Stimulated activated CD4-positive, alpha-beta T cell treated with anti-CD3 and anti-CD28 coated beads, Interleukin-1b, Interleukin-23, amount 100 ng/mL, for 48 hours (primary cell): ENCODE measurements at places on chromosomes 11 and 22.

DNA sequence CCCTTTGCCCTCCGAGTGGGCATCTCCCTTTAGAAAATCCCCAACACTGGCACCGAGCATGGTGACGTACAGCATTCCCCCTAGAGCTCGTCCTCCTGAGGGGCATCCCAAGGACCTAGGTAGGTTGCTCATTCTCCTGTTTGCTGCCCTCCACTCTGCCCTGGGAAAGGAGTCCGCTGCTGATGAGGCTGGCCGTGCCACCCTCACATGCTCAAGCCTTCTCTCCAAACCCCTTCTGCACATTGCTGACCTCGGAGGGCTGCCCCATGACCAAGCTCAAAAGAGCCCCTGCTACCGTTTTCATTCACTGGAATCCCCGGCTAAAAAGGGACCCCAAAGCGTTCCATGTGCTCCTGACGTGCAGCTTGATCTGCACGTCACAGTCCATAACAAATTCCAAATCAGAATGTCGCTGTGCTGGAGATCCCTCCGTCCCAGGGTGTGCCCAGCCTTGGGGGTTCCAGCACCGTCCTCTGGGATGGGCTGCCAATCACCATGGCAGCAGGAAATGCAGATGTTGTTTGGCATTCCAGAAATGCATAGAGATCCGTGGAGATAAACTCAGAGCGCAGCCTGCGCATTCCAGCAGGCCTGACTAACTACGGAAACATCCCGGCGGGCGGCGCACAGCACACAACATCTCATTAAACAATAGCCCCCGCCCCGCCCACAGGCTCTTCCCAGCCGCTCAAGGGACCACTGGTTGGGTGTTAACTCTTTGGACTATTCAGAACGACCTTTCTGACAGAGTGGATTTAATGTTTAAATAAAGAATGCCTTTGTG lies 26.3 kb upstream of the GNB1L start:
- DNase-seq: no peak

DNA sequence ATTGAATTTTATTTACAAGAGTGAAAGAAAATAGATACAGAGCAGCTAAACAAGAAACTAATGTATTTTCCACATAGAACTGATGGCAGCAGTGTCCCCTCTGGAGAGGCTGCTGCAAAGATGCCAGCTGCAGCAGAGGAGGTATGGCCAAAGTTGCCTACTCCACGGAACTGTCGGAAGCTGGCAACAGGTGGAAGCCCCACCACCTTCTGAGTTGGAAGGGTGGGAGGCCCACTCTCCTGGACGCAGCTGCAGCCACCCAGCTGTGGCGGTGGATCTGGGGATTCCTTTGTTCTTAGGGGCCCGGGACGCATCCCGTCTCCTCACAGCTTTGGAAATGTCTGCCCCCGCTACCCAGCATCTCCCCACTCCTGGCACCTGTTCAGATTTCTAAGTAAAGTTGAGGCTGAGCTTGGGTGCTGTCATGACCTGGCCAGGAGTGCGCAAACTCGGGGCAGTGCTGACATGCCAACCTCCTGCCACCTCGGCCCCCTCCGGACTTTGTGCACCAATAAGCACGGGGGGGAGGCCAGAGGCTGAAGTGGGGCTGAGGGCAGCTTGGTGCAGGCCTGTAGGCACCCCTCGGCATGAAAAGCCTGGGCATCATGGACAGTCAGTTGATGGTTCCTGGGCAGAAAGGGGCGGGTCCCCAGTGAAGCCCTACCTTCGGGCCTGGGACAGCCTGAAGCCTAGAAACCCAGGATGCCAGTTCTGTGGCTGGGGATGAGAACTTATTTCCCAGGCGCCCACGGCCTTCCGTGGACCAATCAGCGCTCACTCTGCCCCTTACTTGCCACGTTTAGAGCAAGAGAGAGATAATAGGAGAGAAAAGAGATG lies 1071.4 kb downstream of the JRKL start:
- DNase-seq: no peak

DNA sequence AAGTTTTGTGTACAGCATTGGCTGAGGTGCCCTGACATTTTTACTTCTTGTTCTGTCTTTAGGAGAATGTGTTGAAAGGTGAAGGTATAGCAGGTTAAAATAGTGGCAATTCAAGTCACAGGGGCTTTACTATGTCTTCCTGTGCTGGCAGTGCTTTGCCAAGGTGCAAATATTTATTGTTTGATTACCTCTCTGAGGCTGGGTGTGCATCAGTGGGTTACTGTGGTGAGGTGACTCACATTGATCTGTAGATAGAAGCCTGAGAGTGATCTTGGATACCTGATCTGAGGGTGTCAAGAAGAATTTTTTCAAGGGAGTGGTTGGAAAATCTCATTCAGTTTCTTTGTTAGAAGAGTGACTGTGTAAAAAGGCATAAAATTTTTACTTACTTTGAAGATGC lies 90.0 kb downstream of the ARHGAP42 start:
- no peak for DNase-seq

- DNase-seq: peak; percentile 83
Measured at GRCh38 chr11:118911880-118912741, 13.6 kb downstream of the BCL9L start.

DNA sequence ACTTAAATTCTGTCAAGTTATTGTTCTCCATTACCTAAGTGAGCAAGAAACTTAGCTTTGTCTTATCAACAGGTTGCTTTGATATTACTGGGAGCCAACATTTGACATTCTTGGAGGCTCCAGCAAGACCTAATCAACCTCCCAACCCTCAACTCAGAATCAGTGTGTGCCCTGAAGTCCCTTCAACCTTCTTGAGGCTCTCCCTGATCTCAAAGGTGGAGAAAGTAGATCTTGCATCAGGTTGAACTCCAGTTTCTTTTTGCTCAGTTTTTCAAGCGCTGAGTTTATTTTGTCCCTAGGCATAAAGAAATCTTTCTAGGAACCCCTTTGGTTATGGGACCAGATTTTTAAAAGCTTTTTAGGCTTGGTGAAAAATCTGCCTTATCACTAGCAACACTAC lies 1.4 kb downstream of the FAM111A start:
- no peak for DNase-seq

GRCh38 chr11:121067962-121068647 lies 32.9 kb upstream of the TECTA start:
- DNase-seq: no peak

DNA sequence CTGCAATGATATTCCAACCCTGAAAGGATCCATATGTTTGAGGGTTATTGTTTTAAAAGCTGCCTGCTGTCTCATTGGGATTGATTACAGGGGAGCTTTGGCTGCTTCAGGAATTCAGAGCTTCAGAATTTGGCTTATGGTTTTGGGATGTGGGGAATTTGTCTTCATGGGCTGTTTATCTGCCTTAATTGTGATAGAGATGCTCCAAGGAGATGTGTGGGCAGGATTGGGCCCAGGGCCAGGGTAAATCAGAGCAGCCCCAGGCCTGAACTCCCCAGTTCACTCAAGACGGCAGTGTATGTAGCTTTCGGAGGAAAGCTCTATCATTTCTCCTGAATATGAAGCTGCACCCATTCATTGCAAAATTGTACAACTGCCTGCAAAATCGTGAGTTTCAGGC lies 88.5 kb downstream of the ALX4 start:
- DNase-seq: no peak

DNA sequence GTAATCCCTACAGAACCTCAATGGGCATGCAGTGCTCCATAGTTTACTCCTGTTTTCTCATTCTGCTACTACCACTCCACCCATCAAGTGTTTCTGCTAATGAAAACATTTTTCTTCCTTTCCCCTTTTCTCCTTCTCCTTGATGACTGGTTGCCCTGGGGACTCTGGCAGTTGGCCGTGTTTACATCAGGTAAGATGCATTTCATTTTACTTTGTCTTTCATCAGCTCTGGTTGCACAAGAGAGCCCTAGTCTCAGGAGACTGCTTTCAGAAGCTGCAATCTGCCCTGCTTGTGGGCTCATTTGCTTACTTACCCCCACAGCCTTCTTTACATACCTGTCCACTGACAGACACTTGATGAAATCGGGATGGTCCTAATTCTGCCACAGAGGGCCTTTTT lies 19.6 kb upstream of the LIMK2 start:
- no peak for DNase-seq

DNA sequence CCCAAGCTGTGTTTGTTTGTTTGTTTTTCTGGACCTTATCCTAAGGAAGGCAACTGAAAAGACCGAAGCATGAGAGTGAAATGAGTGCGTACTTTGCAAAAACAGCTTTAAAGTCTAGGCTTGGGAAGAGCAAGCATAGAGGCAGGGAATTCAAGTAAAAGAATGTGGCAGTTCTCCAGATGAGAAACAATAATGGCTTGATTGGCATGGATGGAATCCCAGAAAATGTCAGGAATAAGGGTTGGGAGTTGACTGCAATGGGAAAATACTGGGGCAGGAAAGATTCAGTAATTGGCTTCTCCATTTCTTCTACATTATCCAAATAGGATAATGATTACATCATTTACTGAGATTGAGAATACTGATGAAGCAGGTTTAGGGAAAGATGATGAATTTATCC lies 17.5 kb downstream of the SAAL1 start:
- no peak for DNase-seq

- no peak for DNase-seq
Measured at GRCh38 chr22:27066856-27067255, 409.5 kb downstream of the MIAT start.

- no peak for DNase-seq
Measured at GRCh38 chr22:30260276-30260675, 6.4 kb downstream of the OSM start.

DNA sequence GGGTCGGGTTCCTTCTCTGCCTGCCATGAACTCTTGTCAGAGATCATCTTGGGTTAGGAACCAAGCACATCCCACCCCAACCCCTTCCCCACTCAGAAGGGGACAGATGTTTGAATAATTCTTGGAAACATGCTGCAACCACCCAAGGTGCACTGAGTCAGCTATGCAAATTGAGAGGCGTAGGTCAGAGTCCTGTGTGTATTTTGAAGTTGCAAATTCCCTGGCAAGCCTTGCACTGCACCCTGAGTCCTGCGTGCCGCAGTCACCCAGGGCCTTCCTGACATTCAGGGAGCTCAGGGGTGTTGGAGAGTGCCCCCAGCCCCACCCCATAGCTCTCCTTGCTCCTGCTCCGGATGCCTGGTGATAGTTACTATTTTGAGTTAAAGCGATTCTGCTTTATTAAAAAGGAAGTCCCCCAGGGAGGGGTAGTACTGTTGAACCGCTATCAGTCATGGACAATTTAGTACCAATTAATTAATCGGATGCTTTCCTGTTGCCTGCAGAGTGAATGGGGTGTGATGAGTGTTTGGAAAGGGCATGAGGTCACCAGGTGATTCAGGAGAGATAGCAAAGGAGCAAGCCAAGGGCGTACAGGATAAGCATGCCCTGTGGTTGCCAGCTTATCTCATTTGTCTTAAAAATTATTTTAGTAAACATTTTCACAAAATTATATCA lies 123.7 kb downstream of the GRIK4 start:
- no peak for DNase-seq

GRCh38 chr11:114196997-114197703 lies 99.0 kb upstream of the NNMT start:
- DNase-seq: no peak

GRCh38 chr11:19842505-19842904 lies 129.9 kb downstream of the NAV2 start:
- DNase-seq: no peak

DNA sequence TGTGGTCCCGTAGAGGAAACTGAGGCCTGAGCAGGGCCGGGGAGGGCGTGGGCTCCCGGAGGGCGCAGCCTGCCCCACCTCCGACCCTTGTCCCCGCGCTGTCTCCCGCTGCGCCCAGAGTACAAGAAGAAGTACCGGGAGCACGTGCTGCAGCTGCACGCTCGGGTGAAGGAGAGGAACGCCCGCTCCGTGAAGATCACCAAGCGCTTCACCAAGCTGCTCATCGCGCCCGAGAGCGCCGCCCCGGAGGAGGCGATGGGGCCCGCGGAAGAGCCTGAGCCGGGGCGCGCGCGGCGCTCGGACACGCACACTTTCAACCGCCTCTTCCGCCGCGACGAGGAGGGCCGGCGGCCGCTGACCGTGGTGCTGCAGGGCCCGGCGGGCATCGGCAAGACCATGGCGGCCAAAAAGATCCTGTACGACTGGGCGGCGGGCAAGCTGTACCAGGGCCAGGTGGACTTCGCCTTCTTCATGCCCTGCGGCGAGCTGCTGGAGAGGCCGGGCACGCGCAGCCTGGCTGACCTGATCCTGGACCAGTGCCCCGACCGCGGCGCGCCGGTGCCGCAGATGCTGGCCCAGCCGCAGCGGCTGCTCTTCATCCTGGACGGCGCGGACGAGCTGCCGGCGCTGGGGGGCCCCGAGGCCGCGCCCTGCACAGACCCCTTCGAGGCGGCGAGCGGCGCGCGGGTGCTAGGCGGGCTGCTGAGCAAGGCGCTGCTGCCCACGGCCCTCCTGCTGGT lies 1.9 kb downstream of the NLRP6 start:
- peak; percentile 56 for DNase-seq

DNA sequence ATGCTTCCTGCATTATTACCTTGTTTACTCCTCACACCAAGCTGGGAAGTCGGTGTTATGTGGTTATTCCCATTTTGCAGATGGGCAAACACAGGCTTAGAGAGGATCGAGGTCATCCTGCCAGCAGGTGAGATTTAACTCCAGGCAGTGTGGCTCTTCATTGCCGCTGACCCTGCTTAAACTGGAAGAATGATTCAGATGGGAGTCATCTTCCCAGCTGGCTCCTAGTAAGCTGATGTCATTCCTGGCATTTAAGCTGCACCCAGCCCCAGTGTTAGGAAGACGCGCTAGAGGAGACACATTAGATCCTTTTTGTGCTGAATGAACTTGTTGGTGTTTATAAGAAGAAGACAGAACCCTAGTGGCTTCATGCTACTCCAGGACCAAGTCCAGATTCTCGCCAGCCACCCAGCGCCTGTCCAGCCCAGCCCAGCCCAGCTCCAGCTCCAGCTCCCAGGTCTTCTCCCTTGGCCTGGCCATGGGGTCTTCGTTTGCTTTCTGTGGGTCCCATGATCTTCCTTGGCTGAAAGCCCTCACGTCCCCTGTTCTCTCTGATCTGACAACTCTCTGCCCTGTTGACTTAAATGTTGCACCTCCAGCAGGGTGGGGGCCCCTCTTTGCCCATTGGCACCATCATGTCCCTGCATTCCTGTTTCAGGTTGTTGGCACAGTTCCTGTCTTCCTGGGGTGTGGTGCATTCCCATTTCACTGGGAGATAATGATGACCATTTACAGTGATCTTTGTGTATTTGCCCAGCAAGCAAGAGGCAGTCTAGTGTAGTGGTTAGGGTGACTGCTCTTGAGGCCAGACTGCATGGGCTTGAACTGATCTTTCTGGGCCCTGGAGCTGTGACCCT lies 13.6 kb downstream of the PARVB start:
- no peak for DNase-seq

DNA sequence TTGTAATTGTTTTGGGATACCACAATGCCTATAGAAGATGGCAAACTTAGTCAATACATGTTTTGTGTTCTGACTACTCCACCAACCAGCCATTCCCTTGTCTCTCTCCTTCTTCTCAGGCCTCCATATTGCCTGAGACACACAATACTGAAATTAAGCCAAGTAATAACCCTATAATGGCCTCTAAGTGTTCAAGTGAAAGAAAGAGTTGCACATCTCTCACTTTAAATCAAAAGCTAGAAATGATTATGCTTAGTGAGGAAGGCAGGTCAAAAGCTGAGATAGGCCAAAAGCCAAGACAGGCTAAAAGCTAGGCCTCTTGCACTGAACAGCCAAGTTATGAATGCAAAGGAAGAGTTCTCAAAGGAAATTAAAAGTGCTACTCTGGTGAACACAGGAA lies 318.7 kb downstream of the TTC28 start:
- DNase-seq: no peak

- no peak for DNase-seq
Measured at GRCh38 chr11:118136801-118137200, 15.8 kb downstream of the SCN4B start.
